ENCODE measurements at places on chromosomes 2 and 18.

- no peak for DNase-seq
Observed at GRCh38 chr18:24002479-24002878, 12.1 kb upstream of the TTC39C start.

- DNase-seq = no peak
Observed at GRCh38 chr18:6328621-6329010, 86.1 kb downstream of the L3MBTL4 start.

- DNase-seq = no peak
Observed at GRCh38 chr2:30277582-30277981, 46.2 kb downstream of the LBH start.

DNA sequence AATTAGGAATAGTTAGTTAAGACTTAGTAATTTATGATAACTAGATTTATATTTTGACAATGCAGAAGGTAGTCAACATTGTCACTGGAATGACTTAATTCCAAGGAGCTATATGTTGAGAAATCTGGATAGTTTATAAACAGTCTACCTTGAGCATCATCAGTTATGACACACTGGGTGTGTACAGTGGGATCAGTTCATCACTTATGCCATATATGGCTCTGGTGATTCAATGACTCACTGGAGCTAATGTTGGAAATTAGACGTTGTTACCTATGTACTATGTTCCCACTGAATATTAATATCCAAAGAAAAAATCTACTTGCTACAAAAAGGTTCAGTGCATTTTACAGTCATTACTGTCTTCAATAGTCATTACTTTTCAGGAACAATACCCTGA, 34.0 kb upstream of the ITPRID2 start:
- DNase-seq = no peak

DNA sequence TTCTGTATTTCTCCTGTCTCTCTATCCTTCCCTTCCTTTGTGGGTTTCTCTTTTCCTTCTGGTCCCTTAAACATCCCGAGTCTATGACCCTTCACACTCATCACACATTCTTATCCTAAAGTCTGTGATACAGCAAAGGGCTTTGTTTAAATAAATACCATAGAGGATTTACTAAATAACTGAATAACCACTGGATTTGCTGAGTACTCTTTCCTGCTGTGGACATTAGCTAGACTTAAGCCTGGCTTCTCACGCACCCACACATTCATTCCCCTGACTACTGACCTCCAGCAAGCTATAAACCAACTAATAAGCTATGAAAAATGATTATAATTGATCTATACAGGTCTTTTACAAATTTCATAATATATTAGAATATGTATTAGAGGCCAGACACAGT, 76.6 kb downstream of the COL4A3 start:
- DNase-seq = no peak

DNA sequence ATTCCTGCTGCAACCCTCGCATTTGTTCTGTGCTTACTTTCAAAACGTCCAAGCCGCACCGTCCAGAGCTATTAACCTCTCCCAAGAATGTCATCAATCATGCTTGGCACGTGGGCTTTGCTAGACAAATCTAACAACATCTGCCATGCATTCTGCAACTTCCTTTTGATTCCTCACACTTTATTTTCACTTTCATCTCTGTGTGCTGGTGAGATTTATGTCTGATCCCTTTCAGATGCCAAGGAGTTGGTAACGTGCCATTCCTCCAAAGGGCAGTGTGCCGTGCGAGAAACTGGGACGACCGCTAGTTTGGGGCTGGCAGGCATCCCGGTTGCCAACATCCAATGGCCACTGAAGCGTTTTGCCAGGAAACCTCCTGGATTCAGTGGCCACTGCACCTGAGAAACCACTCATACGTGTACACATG, 230.0 kb upstream of the PARD3B start:
- no peak for DNase-seq

GRCh38 chr2:25228848-25229278, 60.5 kb upstream of the POMC start:
- DNase-seq = no peak

GRCh38 chr18:64380117-64380516, 231.2 kb upstream of the LINC00305 start:
- DNase-seq = no peak

- DNase-seq = no peak
Observed at GRCh38 chr2:173028671-173029070, 47.0 kb upstream of the MAP3K20 start.

DNA sequence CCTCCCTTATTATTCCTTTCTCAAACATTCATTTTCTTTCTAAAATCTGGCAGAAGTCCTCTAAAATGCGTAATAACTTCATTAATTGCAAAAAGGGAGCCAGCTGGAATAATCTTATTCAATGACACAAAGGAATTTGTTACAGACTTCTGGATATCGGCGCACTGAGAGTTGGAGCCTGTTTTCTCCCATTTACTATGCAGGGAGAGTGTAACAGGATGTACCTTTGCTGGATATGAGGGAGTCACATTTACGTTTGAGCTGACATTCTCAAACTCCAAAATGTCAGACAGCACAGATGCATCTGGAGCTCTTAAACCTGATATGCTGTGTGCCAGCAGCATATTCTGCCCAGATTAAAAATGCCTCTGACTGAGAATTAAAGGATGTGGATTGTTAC, 275.3 kb downstream of the TMX3 start:
- DNase-seq = no peak

DNA sequence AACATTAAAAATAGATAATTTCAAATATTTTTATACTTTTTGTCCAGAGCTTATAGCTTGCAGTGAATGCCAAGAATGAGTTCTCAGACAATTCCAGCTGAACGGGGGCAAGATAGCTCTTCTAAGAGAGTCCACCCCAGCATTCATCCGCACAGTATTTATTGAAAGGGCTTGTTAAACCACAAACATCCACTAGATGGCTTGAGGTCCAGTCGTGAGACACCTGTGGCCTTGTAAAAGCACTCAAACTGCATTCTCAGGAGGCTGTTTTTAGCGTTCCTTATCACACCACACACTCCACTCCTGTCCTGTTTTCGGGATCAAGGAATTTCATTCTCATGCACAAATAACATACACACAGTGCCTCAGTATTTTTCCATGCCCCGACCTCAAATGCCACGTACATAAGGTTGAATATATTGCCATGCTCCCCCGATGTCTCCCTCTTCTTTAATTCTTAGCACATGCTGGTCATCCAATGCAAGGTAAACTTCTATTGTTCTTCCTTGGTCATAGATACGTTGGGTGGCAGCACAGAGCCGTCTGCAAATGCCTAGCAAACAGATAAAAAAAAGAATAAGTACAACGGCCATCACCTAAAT, 47.4 kb downstream of the DNAJC10 start:
- no peak for DNase-seq

DNA sequence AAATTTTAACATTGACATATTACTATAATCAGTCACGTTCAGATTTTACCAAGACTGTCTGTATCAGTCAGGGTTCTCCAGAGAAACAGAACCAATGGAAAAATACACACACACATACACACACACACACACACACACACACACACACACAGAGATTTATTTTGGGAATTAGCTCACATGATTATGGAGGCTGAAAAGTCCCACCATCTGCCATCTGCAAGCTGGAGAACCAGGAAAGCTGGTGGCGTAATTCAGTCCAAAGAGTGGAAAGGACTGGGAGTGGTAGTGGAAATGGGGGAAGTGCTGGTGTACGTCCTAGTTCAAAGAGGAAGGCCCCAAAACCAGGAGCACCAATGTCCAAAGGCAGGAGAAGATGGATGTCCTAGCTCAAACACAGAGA, 166.4 kb downstream of the AKAIN1 start:
- DNase-seq = no peak

GRCh38 chr2:112916625-112917247, 5.8 kb downstream of the IL37 start:
- no peak for DNase-seq

Measured in stimulated activated CD8-positive, alpha-beta memory T cell treated with anti-CD3 and anti-CD28 coated beads, Interleukin-7, amount 100 ng/mL, for 1 hour (primary cell).